ENCODE measurements at places on chromosomes 2 and 18.

DNA sequence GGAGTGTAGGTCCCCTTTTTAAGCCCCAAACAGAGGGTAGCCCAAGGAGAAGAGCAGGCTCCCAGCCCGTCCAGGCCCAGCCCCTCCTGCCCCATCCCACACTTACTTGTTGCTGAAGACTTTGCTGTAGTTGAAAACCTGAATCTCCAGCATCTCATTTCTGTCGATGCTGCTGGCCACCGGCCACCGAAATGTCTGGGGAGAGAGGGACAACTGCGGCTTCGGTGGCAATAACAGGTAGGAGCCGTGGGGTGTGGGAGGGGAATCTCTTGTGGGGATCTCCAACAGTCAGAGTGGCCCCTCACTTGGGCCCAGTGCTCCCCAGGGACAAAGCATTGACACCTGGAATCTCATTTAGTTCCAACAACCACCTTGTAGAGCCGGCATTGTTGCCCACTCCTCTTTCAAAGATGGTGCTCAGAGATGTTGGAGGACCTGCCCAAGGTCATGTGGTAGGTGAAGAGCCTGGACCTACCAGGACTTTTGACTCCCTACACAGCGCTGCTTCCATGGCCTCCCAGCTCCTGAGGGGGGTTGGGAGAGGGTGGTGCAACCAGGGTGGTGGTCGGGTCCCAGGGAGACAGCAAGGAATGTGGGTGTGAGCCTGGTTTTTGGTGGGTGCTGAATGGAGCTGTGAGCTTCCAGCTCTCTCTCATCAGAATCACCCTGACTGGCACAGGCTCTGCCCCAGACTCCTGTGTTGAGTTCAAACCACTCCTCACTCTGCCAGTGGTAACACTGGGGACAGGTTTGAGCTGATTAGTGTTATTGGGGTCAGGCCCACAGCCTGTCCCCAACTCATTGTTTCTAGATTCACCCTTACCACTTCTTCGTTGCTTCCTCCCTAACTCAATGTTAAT, 50.0 kb upstream of the OTOF start:
- DNase-seq: no peak

GRCh38 chr2:44763275-44763782, 178.2 kb upstream of the SIX3 start:
- DNase-seq: no peak

DNA sequence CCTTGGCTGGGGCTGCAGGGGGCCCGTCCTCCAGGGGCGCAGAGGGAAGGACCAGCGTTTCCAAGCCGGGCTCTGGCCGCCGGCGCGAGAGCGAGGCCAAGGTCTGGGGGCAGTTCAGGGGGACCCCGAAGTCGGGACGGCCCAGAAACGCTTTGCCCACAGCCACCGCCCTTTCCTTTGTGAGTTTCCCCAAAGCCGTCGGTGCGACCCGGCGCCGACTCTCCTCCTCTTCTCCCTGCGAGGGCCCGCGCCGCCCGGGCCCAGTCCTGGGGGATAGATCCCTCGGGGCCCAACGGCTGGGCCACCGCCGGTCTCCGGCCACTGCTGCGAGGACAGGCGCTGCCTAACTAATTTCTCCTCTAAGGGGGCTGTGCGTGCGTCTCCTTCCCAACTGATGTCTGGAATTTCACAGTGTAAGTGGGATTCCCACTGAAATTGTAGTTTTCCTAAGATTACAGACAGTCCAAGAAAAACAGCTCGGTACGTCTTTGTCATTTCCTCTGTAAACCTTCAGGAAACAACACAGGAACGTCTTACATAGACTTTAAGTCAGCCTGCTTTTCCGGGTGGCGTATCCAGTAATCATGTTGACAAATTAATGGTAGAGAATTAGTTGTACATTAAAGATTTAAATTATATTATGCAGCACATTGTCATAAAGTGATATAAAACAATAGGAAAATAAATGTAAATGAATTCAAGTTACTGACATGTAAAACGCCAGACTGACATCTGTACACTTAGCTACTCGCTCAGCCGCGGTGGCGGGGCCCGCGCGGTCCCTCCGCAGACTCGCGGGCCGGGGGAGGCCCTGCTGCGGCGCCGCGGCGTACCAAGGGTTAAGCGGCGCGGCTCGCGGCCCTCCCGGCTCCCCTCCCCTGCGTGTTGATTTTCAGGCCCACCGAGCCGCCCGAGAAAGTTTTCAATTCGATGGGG, 139.4 kb upstream of the SIX3 start:
- no peak for DNase-seq

DNA sequence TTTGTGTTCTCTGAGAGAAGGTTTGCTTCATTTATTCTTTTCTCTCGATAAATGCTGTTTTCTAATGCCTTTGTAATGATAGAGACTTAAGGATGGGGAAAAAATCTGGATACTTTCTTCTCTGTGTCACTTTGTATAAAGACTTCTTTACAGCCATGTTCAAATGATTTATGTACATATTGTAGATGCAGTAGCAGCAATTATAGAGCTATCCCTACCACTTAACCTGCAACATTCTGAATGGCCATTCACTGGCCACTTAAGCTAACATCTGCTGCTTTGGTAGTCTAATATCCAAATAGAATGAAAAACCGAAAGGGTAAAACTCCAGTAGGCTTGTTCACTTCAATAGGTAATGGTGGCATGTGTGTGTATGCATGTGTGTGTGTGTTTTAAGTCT, 97.8 kb downstream of the CSRNP3 start:
- DNase-seq: no peak

- DNase-seq: no peak
Observed at GRCh38 chr2:10467401-10467800, 19.3 kb upstream of the ODC1 start.

GRCh38 chr18:73626859-73627258, 520.8 kb downstream of the FBXO15 start:
- no peak for DNase-seq

- no peak for DNase-seq
Observed at GRCh38 chr2:157758586-157758985, 117.5 kb downstream of the ACVR1 start.

DNA sequence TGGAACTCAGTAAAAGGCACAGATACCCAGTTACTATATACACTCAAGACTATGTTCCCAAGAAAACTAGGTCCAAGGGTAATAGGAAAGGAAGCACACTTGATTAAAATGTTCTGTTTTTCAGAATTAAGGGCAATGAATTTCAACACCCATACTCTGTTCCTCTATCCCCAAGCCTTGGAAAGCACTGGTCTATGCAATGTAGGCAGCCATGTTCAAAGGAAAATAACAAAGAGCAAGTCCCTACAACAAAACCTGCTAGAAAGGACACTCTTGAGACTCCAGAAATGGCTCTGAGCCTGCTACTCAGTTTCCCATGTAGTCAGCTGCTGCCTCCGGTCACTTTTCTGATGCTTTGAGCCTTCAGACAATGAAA, 6.8 kb downstream of the CYB5A start:
- no peak for DNase-seq

DNA sequence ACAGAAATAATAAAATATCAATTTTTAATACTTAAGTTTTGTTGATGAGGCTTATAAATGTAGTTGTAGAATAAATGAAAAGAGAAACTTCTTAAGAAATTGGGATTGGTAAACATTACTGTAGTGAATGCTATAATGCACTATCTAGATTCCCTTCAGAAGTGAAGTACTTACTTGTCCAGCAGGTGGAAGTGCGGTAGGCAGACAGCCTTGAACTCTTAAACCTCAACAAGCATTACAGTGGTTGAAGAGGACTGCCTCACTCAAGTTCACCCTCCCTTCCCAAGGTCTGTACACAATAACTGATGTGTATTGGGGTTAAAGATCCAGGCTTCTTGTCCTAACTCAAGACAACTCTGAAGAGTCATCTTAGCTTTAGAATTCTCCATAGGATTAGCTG, 931.0 kb upstream of the LRRTM1 start:
- no peak for DNase-seq

- DNase-seq: no peak
Observed at GRCh38 chr2:174595891-174596397, 1.7 kb downstream of the WIPF1 start.

Measured in nucleus accumbens (tissue), 56 donors.